ENCODE measurements at places on chromosomes 3 and 15.

- DNase-seq: peak; percentile 86
Measured at GRCh38 chr3:71709908-71710511, 15.2 kb downstream of the EIF4E3 start.

GRCh38 chr15:94674296-94674695 is 442.9 kb downstream of the MCTP2 start:
- no peak for DNase-seq

DNA sequence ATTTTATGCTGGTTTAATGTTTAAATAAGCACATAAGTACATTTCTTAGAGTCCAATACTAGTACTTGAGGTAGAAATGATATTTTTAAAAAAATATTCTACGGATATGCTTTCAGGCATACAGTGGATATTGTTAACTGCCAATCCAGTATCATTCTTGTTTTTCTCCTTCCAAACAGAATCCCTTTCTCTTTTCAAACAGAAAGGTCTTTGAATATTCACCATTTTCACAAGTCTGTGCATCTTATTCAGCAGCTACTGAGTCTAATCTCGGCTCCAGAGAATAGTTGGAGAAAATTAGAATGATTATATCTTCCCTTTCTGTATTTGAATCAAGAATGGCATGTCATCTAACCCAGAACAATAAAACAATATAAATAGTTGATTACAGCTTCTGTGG is 174.5 kb downstream of the GOLGA6L6 start:
- DNase-seq: no peak

GRCh38 chr15:71444866-71445590 is 329.8 kb downstream of the THSD4 start:
- no peak for DNase-seq

GRCh38 chr3:5186089-5186857 is 1.2 kb upstream of the EDEM1 start:
- DNase-seq: no peak

DNA sequence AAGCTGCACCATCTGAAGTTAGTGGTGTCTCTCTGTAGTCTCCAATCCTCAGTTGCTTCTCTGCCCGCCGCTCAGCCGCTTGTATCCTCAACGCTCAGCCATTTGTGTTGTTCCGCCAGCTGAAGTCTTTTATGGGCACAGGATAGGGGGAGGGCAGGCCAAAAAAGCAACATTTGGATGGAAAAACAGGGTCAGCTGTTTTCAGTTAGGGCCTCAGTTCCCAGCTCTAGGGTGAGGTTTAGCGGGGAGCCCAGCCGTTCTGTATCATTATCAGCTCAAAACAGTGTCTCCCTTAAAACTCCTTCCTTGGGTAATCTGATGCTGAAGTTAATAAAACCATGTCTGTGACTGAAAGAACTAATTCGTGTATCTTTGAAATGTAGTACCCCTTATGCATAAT is 329.5 kb upstream of the AZI2 start:
- no peak for DNase-seq

- DNase-seq: no peak
Measured at GRCh38 chr3:124258057-124258500, 266.2 kb upstream of the ROPN1 start.

- no peak for DNase-seq
Measured at GRCh38 chr15:80609512-80609946, 85.6 kb upstream of the ABHD17C start.

DNA sequence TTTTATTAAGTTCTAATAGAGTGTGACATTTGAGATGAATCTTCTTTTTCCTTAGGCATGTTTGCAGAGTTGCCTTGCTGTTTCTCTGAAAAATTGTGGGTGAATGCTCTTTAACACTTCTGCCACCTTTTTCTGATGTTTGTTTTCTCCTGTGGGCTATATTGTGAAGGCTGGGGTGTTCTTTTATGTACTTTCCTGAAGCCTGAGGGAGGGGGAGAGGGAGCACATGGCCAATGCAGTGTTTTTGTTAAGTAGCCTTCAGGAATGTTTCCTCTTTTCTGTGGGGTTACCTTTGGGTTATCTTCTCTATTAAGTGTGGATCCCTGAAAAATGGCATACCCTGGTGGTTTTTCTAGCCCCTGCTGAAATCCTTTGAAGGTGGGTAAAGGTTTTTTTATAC is 50.2 kb downstream of the CMC1 start:
- no peak for DNase-seq

GRCh38 chr3:149634573-149634972 is 23.3 kb downstream of the WWTR1 start:
- no peak for DNase-seq

- no peak for DNase-seq
Measured at GRCh38 chr15:58490888-58491473, 59.2 kb downstream of the LIPC start.

All from Jurkat, Clone E6-1 (cell line).